ENCODE measurements at places on chromosomes 5 and 9. TPM values are rescaled to one million over a fixed set of nuclear protein-coding genes. Genes with fewer than 3 reads are reported as not detected.

DNA sequence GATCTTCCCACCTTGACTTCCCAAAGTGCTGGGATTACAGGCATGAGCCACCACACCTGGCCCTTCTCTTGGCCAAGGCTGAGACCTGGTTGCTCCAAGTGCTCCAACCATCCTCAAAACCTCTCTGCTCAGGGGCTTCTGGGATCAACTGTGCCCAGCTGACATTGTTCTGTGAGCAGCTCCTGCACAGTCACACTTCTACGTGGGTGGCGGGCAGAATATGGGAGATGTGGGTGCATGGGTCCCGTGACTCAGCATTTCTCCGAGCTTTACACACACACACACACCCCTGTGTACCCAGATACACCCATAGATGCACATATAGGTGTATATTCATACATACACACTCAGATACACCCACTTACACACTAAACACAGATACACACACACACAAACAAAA is 10.5 kb upstream of the MYORG start:
- no peak overlapping the region for H3K27ac ChIP-seq
- no peak overlapping the region for H3K4me3 ChIP-seq
- no peaks in the 10 kb centered on the region for H3K36me3 ChIP-seq
- peak; percentile 58 for DNase-seq
- no peaks in the 10 kb centered on the region for H3K27me3 ChIP-seq
- no peaks in the 10 kb centered on the region for H3K4me1 ChIP-seq

DNA sequence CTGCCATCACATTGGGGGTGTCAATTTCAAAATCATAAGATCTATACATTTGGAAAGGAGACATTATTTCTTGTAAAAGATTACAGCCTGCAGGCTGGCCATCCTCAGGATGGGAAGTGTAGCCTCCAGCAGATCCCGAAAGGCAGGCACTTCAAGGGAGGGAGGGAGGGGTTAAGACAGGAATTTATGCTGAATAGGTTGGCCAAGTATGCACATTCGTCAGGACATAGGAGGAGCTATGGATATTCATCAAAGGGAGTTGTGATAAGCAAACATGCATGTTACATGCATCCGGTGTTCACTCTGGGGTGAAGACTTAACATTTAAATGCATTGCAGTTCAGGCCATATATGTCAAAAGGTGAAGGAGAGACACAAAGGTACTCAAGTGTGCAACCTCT is 119.4 kb downstream of the CEP120 start:
- no peak overlapping the region for H3K27ac ChIP-seq
- H3K27me3 ChIP-seq, result no peaks in the 10 kb centered on the region
- no peak for DNase-seq
- no peaks in the 10 kb centered on the region for H3K36me3 ChIP-seq

- no peaks in the 10 kb centered on the region for H3K4me1 ChIP-seq
- no peak overlapping the region for H3K4me3 ChIP-seq
- H3K27ac ChIP-seq, result no peak overlapping the region
- no peaks in the 10 kb centered on the region for H3K27me3 ChIP-seq
Observed at GRCh38 chr5:45411971-45412612, 284.1 kb downstream of the HCN1 start.

DNA sequence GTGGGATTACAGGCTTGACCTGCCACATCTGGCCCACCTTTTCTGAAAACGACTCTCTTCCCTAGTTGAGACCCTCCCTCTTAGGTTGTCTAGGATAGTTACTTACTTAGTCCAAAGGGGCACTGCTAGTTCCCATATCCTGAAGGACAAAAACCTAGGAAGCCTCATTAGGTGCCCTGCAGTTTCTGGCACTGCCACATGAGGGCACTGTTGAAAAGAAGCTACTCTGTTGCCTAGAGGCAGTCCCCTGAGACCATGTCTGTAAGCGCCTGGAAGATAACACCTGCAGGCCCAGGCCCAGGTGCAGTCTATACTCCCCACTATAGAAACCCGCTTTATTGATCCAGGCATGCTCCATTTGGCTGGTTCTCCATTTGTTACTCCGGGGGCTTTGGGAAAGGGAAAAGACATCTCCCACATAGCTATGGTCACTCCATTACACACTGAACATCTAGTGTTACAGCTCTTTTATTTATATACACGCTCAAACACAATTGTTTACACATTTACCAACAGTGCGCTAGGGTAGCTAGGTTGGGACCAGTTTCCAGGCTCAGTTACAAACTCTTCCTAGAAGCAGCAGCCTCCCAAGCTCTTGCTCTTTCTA is 73.4 kb upstream of the PPARGC1B start:
- no peak overlapping the region for H3K27ac ChIP-seq
- no peaks in the 10 kb centered on the region for H3K36me3 ChIP-seq
- no peak for DNase-seq

DNA sequence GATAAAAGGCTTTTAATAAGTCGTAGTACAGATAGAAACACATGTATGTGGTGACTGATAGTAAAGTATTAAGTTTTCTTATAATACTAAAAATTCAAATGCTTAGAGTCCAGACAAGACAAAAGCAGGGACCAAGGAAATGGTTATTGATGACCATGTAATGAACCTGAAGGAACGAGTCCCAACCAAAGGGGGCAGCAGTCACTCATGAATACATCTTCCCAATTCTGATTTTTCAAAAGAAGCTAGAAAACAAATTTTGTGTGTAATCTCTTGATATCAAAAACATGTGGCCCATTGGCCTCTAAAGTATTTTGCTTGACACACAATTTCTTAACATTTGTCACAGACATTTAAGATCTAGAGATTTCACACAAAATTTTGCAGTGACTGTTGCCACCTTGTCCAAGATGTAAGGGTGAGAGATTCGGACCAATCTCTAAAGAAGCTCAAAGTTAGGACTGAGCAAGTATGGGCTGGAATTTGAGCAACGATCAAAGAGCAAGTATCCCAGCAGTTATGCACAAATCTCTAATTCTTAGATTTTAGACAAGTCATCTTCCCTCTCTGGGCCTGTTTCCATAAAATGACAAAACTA is 66.8 kb downstream of the ARL15 start:
- no peaks in the 10 kb centered on the region for H3K36me3 ChIP-seq
- DNase-seq, result no peak
- no peak overlapping the region for H3K27ac ChIP-seq
- no peaks in the 10 kb centered on the region for H3K27me3 ChIP-seq
- peaks cover 1% of the 10 kb centered on the region for H3K4me1 ChIP-seq

GRCh38 chr5:122341087-122341486 is 29.1 kb downstream of the SNCAIP start:
- no peak for DNase-seq
- H3K4me3 ChIP-seq, result no peak overlapping the region
- no peaks in the 10 kb centered on the region for H3K36me3 ChIP-seq
- no peaks in the 10 kb centered on the region for H3K4me1 ChIP-seq
- no peak overlapping the region for H3K27ac ChIP-seq
- no peaks in the 10 kb centered on the region for H3K27me3 ChIP-seq

- H3K27ac ChIP-seq, result no peak overlapping the region
- H3K27me3 ChIP-seq, result no peaks in the 10 kb centered on the region
- no peaks in the 10 kb centered on the region for H3K36me3 ChIP-seq
- no peak overlapping the region for H3K4me3 ChIP-seq
Observed at GRCh38 chr9:127262602-127263001, 2.0 kb upstream of the GARNL3 start.

GRCh38 chr9:32884482-32884881 is 101.1 kb downstream of the TMEM215 start:
- H3K27me3 ChIP-seq, result no peaks in the 10 kb centered on the region
- no peak overlapping the region for H3K4me3 ChIP-seq
- H3K27ac ChIP-seq, result no peak overlapping the region

DNA sequence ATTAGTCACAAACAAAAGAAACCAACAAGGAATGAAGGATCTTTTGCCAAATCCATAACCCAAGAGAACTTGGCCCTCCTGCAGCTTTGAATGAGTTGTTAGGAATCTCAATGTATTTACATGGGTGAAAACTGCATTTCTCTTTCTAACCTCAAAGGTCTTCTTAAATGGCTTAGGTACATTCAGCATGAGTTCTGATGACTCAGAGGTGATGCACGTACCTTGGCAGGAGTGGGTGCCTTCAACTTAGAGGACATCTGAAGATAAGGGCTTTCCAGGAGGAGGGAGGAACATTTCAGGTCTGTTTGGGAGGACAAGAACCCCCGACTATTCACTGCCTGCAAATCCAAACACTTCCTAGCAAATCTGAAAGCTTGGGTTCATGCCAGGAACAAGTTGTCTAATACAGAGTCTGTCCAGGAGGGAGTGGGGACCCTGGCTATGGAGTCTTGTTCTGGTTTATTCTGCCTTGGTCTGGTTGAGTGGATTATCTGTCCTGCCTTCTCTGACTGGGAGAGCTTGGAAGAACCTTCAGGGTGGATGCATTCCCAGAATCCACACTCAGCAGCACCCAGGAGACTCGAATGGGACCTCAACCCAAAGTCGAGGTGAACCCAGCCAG is 65.7 kb downstream of the IRX2 start:
- H3K27ac ChIP-seq, result peak overlapping the region; percentile 58
- H3K4me1 ChIP-seq, result peaks cover 22% of the 10 kb centered on the region
- H3K27me3 ChIP-seq, result peaks cover 3% of the 10 kb centered on the region
- no peak overlapping the region for H3K4me3 ChIP-seq

DNA sequence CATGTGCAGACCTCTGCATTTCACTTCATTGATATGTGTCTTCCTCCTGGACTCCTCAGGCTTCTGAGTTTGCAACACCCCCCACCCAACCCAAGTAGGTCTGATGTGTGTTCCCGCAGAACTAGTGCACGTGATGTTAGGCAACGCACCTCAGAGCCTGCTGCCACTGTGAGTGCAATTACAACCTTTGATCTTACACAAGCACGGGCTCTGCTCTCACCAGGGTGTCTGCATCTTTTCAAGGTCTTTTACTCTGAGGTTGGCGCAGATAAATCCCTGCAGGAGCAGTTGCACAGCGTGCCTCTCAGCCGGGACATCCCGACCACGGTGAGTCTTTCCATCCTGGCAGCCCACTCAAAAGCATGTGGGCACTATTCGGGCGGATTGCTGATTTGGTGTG is 80.1 kb downstream of the EGFLAM start:
- H3K4me1 ChIP-seq, result no peaks in the 10 kb centered on the region
- no peak overlapping the region for H3K4me3 ChIP-seq
- H3K36me3 ChIP-seq, result no peaks in the 10 kb centered on the region
- no peak for DNase-seq

GRCh38 chr5:54991416-54991815 is 6.0 kb upstream of the ESM1 start:
- H3K27me3 ChIP-seq, result peaks cover 12% of the 10 kb centered on the region
- no peaks in the 10 kb centered on the region for H3K4me1 ChIP-seq
- H3K36me3 ChIP-seq, result no peaks in the 10 kb centered on the region
- no peak for DNase-seq

DNA sequence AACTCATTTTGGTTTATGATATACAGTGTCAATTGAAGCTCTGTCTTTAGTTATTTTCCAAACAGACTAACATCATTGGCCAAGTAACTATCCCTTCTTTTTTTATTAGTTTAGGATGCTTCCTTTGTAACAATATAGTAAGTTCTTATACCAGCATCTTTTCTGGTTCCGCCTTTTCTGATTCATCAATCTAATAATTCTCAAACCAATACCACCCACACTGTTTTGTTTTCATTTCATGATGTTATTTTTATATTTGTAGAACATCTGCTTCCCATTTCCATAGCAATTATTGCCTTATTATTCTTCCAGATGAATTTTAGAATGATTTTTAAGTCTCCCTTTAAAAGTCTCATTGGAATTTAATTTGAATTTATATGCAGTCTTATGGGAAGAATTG is 218.1 kb downstream of the RFK start:
- DNase-seq, result no peak
- H3K4me3 ChIP-seq, result no peak overlapping the region
- H3K36me3 ChIP-seq, result peaks cover 5% of the 10 kb centered on the region
- no peaks in the 10 kb centered on the region for H3K27me3 ChIP-seq

- DNase-seq, result no peak
- no peak overlapping the region for H3K4me3 ChIP-seq
- no peak overlapping the region for H3K27ac ChIP-seq
- no peaks in the 10 kb centered on the region for H3K27me3 ChIP-seq
- no peaks in the 10 kb centered on the region for H3K36me3 ChIP-seq
Observed at GRCh38 chr5:40630126-40630525, 49.6 kb upstream of the PTGER4 start.

GRCh38 chr9:1031951-1032601 is 18.1 kb upstream of the DMRT2 start:
- no peak overlapping the region for H3K27ac ChIP-seq
- H3K36me3 ChIP-seq, result no peaks in the 10 kb centered on the region
- H3K4me1 ChIP-seq, result no peaks in the 10 kb centered on the region
- no peak overlapping the region for H3K4me3 ChIP-seq
- H3K27me3 ChIP-seq, result peaks cover 34% of the 10 kb centered on the region
- no peak for DNase-seq

- no peaks in the 10 kb centered on the region for H3K27me3 ChIP-seq
- DNase-seq, result no peak
- no peak overlapping the region for H3K4me3 ChIP-seq
- no peaks in the 10 kb centered on the region for H3K4me1 ChIP-seq
Observed at GRCh38 chr9:27659001-27659400, 85.7 kb upstream of the C9orf72 start.

DNA sequence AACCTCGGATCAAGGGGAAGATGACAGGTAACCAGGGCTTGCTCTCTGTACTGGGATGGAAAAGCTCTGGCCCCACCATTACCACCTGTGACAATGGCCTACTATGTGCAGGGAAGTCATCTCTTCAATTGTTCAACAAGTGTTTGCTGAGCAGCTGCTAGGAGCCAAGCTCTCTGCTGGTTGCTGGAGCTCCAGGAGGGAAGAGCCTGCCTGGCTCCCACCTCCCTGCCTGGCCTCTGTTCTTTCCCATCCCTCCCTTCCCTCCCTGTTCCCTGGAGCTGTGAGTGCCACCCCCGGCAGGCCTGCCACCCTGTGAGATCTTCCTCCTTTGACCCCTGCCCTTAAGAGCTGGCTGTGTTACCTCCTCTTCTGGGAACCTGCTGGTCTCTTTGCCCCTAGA is 59.7 kb upstream of the IER5L start:
- peaks cover 8% of the 10 kb centered on the region for H3K4me1 ChIP-seq
- no peaks in the 10 kb centered on the region for H3K36me3 ChIP-seq
- no peak overlapping the region for H3K4me3 ChIP-seq
- no peaks in the 10 kb centered on the region for H3K27me3 ChIP-seq

DNA sequence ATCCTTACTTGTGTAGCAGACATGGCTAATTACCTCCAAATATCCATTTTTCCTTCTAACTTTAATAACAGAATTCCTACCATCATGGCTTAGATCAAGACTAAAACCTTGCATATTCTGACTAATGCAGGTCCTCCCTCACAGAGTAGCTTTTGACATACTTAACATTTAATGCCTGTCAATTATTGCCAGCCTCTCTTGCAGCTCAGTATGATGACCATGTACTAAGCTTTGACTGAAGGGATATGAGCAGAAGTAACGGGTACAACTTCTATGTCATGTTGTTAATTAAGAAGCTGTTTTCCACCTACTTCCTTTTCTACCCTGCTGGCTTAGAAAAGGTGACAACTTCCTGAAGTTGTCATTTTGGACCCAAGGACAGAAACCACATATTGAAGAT is 533.4 kb downstream of the PSAT1 start:
- no peaks in the 10 kb centered on the region for H3K27me3 ChIP-seq
- no peak overlapping the region for H3K27ac ChIP-seq
- H3K4me3 ChIP-seq, result no peak overlapping the region
- H3K36me3 ChIP-seq, result no peaks in the 10 kb centered on the region

ADAMTS13 gene
- 3.3 TPM for total RNA-seq

CCL27 gene
- total RNA-seq, result 256 TPM

MRNIP gene
- total RNA-seq, result 11.6 TPM

PNPLA7 gene
- total RNA-seq, result 97.0 TPM

SAXO1 gene
- 0.21 TPM for total RNA-seq

LTC4S gene
- total RNA-seq, result 7.9 TPM

All from suprapubic skin (tissue), 4 donors.